ENCODE measurements at places on chromosomes 7 and 10.

DNA sequence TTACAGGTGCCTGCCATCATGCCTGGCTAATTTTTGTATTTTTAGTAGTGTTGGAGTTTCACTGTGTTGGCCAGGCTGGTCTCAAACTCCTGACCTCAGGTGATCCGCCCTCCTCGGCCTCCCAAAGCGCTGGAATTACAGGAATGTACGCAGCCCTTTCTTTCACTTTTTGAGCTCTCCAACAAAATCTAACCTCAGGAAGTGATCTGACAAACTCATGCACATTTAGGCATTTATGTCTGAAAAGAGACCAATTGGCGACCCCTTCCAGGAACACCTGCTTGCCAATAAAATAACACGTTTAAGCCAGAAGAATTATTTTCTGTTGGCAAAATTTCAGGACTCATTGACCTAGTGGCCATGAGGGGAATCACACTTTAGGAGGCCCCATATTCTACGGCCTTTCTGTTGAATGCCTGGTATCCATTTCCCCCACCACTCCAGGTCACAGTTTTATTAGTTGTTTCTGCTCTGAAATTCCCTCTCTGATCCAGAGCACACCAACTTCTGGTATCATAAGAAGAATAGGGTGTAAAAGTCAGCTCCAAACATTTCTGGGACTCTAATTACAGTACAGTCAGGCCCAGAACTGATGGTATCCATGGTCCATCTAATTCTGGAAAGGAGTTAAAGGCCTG, 65.8 kb upstream of the FRMD4A start:
- DNase-seq = no peak

DNA sequence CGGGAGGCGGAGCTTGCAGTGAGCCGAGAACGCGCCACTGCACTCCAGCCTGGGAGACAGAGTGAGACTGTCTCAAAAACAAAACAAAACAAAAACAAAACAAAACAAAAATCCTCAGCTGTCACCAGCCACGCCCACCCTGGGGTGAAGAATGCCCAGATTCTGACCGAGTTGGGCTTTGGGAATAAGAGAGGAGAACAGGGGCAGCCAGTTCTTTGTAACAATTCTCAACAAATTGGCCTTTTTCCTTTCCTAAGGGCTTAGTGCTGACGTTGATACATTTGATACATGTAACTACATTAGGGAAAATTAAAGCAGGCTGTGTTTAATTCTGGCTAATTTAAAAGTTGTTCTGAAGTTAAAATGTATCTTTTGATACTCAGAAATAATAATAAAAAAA, 121.0 kb downstream of the EPC1 start:
- DNase-seq = no peak

- no peak for DNase-seq
Observed at GRCh38 chr7:126394406-126394805, 858.3 kb downstream of the GRM8 start.

GRCh38 chr10:91682912-91683311, 50.0 kb upstream of the PPP1R3C start:
- DNase-seq = no peak

DNA sequence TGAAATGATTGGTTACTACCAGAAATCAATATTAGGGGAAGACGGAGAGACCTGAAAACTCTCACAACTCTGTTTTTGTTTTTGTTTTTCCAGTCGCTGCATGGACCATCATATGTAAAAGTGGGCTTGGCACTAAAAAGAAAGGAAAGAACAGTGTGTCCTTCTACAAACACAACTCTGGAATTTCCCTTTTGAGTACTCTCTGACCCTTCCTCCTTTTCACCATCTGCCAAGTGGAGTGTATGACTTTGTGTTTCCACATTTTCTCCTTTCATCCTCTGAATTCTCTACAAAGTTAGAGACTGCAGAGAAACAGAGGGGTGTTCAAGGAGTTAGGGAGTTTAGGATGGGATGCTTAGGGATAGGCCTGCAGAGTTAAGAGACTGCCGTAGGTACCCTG, 92.0 kb downstream of the MDFIC start:
- DNase-seq = no peak

DNA sequence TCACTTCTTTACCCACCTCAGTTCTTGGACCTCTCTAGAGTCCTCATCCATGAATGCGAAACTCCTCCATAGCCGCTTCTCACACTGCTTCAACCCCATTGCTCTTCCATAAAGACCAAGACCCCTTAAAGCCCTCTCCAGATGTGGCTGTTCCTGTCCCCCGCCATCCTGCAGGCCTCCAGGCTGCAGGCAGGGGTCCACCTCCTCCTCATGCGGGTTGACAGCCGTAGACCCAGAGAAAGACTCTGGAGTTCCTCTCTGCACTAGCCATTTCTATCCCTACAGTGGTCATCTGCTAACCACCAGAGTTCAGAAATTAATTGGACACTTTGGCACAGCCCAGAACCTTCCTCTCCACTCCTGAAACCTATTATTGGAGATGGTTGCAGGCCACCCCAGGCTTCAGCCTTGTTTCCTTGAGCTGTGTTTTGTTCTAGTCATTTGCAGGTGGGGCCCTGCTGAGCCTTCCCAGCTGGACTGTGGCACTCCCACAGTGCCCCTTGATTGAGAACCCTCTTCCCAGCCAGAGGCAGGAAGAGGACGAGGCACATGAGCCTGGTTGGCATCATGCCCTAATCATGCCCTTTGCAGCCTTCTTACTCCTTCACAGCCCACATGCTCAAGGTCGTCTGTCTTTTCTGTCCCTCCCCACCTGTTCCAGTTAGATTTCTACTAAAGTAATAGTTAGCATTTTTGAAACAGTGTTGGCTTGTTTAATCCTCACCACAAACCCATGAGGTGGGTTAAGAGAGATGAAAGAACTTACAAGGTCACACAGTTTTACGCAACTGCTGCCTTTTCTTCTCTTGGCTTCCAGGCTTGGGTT, 23.9 kb downstream of the CUL1 start:
- DNase-seq = no peak

- DNase-seq = no peak
Observed at GRCh38 chr7:47007471-47007870, 574.4 kb downstream of the TNS3 start.

DNA sequence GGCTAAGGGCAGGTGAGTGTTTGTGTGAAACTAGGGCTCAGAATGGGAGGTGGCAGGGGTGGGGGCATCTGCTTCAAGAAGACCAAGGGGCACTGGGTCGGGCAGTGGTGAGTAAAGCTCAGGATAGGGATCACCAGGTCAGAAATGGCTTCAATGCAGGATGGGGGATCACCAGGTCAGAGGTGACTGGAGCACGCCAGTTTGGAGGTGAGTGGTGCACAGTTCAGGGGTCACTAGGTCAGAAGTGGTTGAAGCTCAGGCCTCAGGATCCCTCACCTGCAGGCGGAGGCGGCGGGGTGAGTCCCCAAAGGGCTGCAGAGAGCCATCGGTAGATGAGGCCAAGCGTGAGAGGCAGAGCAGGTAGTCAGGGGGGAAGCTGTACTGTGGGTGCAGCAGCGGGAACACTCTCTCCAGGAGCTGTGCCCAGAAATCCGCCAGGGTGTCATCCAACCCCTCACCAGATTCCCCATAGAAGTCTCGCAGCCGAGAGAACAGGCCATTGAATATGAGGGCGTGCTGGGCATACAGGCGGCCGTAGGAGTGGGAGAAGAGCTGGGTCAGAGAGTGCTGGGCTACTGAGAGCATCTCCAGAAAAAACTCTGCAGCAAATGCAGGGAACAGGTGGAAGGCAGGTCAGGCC, 1.8 kb downstream of the GPC2 start:
- no peak for DNase-seq

DNA sequence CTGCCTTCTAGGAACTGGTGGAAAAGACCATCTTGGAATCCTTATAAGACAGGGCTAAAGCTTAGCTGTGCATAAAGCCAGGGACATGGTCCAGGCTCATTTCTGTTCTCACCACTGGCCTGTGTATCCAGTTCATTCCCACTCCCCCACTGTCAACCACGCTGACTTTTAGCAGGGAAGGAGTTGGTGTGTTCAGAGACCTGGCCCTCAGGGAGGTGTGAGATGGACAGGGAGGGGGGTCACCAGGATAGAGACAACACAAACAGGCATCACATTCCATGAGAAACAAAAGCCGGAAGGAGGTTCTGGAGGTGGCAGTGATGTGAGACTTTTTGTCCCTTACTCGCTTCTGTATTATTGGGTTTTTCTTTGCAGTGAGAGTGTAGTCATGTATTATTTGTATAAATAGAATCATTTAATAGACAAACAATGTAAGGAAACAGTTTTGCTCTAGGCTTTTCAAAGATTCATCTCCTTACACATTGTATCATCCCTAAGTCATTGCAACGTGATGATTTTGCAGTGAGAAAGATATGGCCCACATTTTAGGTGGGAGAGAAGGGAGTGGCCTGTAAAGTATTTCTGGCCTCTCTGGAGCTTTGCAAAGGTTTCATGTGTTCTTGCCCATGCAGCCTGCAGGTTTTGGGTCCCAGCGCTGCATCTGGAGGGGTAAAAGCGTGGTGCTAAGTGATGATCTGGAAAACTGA, 52.0 kb downstream of the EEPD1 start:
- DNase-seq = no peak

GRCh38 chr10:85250304-85250703, 921.9 kb downstream of the CCSER2 start:
- no peak for DNase-seq

- peak; percentile 35 for DNase-seq
Observed at GRCh38 chr7:73828107-73828803, 2.5 kb upstream of the CLDN4 start.

DNA sequence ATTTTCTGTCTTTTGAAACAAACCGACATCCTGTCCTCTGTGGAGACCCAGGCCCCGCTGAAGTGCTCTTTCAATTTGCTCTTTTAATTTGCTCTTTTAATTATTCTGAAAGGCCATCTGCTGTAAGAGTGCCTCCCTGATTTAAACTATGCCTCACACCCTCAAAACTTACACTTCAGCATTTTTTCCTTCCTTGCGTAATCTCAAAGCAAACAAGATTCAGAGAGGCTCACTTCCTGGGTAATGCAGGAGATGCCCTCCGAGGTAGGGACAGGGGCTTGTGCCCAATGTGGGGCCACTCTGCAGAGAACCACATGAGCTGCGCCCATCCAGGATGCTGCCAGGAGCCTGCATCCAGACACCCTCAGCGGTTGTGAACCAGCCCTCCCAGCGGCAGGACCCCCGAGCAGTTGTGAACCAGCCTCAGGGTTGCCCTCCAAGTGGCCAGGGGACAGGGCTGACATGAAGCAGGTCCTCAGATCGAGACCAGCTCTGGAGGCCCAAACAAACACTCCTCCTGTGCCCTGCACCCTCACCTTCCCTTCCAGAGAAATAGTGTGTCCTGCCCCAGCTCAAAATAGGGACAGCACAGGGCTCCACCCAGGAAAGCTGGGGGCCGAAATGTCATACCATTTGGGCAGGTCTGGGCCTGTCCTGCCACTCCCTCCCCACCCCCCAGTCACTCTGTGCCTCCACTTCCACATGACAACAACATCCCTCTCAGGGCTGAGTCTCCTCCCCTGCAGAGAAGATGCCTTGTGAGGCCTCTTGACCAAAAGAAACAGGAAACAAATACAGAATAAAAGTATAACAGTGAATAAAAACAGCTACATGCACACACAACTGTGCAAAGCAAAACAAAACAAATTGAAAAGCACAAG, 190.4 kb downstream of the PTPRN2 start:
- DNase-seq = no peak

DNA sequence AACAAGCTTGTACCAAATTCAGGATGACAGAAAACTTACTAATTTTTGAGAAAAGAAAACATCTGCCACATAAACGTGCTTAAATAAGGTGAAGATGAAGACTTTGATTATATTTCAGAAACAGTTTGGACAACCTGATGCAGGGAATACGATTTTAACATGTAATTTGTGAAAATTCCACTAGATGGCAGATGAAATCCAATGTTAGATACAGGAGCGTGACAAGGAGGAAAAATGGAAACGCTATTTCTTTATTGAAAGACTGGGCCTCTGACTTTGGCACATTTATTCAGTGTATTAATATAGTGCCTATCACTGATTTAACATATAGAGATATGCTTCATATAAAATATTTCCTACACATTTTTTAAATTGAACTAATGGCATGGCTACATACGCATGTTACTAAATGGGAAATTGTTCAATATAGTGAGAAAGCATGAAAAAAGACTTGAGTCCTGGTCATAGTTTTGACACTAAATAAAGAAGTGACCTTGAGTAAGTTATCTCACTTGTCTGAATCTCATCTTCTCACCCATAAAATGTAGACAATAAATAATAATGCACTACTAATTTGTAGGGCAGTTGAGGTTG, 60.7 kb downstream of the CD36 start:
- no peak for DNase-seq

DNA sequence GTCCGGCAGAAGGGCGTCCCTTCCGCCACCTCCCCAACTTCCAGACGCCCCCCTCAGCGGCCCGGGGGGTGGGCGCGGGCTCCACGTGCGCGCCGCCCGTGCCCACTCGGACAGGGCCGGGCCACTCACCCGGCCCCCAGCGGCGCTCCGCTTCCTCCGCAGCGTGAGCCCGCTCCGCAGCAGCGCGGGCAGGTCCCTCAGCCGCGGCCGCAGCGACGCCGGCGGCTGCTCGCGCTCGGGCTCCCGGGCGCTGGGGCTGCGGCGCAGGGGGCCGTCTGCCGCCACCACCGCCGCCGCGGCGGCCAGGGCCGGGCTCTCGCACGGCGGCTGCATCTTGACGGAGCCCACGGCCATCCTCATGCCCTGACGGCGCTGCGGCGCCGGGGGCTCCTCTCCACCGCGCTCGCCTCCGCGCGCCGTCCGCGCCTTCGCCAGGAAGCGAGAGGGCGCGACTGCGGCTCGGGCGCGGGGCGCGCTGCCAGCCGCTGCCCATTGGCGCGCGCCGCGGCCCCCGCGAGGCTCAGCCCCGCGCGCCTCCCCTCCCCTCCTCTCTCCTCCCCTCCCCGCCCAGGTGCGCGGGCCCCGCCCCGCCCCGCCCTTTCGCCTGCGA, at the start of gene RAPGEF5:
TSS of gene RAPGEF5 (minus strand) at position 454 of the 610 bp plus-strand sequence. CDS start at position 360, 94 bp downstream.
- peak; percentile 57 for DNase-seq

DNA sequence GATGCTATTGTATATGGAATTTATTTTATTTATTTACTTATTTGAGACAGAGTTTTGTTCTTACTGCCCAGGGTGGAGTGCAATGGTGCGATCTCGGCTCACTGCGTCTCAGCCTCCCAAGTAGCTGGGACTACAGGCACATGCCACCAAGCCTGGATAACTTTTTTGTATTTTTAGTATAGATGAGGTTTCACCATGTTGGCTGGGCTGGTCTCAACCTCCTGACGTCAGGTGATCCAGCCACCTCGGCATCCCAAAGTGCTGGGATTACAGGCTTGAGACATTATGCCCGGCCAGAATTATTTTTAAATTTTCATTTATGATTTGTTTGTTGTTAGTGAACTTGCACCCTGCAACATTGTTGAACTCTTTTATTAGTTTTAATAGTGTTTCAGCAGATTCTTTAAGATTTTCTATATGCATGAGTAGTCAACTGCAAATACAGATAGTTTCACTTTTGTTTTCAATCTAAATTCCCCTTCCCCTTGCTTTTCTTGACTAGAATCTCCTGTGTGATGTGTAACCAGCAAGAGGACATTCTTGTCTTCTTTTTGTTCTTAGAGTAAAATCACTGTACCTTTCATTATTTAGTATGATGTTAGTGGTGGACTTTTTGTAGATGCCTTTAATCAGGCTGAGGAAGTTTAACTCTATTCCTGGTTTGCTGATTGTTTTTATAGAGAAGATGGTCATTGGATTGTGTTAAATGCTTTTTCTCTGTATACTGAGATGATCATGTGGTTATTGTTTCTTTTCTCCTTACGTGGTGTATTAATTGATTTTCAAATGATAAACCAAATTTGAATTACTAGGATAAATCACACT, 27.8 kb downstream of the ZNF33A start:
- DNase-seq = no peak
